ENCODE measurements at places on chromosomes 6 and 20. TPM values are rescaled to one million over a fixed set of nuclear protein-coding genes. Genes with fewer than 3 reads are reported as not detected.

The MEI4 gene
- 0.84 TPM for total RNA-seq

The RHAG gene
- total RNA-seq, result not detected

The DUSP15 gene
- total RNA-seq, result 2.8 TPM

The OPRL1 gene
- total RNA-seq, result 4.1 TPM

The PXT1 gene
- total RNA-seq, result not detected

The GUCA1A gene
- total RNA-seq, result 4.1 TPM

The PAK5 gene
- total RNA-seq, result 0.21 TPM

The SNAP25 gene
- total RNA-seq, result 0.29 TPM

The F13A1 gene
- 1.1 TPM for total RNA-seq

The TTLL9 gene
- total RNA-seq, result 0.56 TPM

The SEL1L2 gene
- total RNA-seq, result not detected

The MDFI gene
- 52.7 TPM for total RNA-seq

The HLA-DMB gene
- 1.8 TPM for total RNA-seq

The CAPN11 gene
- 1.2 TPM for total RNA-seq

The KIF25 gene
- 1.3 TPM for total RNA-seq

The BFSP1 gene
- 12.0 TPM for total RNA-seq

The CLPSL1 gene
- total RNA-seq, result not detected

The MRAP2 gene
- 10.8 TPM for total RNA-seq

The SGK2 gene
- total RNA-seq, result 8.0 TPM

The SLA2 gene
- total RNA-seq, result 0.68 TPM

The TNFAIP3 gene
- total RNA-seq, result 4.4 TPM

The EPHA7 gene
- 3.3 TPM for total RNA-seq

The WASF1 gene
- total RNA-seq, result 35.3 TPM

The SLC17A2 gene
- not detected for total RNA-seq

The SULF2 gene
- 187 TPM for total RNA-seq

The TASP1 gene
- 14.5 TPM for total RNA-seq

The LPA gene
- 3.6 TPM for total RNA-seq

The MUC22 gene
- not detected for total RNA-seq

The CLPSL2 gene
- not detected for total RNA-seq

The NFATC2 gene
- 1.5 TPM for total RNA-seq

The ANKEF1 gene
- total RNA-seq, result 8.5 TPM

The KCNB1 gene
- total RNA-seq, result 0.84 TPM

The FILIP1 gene
- total RNA-seq, result 0.70 TPM

The ZC2HC1B gene
- total RNA-seq, result not detected

The SYTL3 gene
- 0.57 TPM for total RNA-seq

The SIM1 gene
- 0.29 TPM for total RNA-seq

The GRM4 gene
- 9.1 TPM for total RNA-seq

The GJA10 gene
- not detected for total RNA-seq

The C20orf141 gene
- not detected for total RNA-seq

The ENPP1 gene
- total RNA-seq, result 11.6 TPM
